ENCODE measurements at places on chromosomes 3 and 15.

DNA sequence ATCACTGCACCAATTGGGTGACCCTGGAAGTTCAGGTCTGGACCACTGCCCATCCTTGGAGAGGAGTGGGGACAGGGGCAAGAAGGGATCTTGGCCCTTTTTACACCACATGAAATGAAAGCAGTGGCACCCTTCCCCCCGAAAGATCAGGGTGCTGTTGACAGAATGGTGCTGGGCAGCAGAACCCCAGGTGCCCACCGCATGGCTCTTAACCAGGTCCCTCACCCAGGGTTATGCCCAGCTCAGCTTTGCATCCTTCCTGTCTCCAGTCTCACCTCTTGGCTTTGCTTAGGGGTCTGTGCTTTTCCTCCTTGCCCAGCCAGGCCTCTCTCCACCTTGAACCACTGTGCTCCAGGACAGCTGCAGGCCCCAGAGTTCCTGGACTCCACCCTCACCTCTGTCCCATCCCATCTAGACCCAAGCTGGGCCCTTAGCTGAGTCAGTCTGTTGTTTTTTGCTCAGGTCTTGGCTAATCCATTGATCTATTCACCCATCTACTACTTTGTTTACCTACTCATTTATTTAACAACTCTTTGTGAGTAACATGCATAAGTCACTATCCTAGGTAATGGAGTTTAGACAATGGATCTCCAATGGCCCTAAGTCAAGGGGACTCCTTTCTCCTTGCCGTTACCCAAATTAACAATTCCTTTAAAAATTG lies 77.1 kb upstream of the PRR23E start:
- no peak for DNase-seq

GRCh38 chr3:52685285-52685708 lies 416 bp downstream of the PBRM1 start:
- DNase-seq = peak; percentile 42

DNA sequence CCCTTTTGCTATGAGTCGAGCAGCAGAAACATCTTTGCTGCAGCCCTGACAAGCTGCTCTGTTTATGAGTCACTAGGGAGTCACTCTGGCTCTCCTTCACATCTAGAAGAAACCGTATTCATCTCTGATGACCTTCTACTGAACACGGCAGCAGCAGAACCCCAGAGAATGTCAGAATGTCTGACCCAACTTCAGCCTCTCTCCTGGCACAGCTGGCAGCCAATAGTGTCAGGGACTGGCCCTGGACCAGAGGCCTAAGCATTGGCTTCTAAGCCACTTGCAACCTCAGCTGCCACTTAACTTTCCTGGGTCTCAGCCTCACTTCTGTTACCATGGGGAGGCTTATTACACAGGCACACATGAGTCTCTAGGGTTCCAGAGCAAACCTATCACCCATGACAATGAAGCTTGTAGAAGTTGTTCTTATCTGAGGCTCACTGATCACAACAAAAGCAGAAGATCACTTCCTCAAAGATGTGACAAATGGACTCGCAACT lies 184.1 kb upstream of the TLE3 start:
- no peak for DNase-seq

DNA sequence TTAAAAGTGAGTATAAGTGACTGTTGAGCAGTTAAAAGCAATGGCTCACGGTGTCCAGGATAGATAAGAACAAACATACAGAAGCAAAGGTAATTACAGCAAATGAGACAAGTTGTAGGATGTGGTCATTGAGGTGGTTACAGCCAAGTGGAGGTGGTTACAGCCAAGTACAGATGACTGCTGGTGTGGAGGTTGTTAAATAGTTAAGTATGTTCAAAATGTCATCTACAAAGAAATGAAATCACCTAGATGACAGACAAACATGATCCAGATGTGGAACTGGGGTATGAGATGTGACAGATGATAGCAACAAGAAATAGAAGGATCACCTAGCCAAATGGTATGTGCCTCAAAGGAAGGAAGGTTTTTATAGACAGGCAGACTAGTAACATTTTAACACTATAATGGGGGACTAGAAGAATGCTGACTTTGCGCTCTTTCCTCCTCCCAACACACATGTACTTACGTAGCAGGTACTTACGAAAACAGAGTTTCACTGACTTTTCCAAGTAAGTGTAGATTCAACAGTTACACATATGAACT lies 6.8 kb upstream of the ANKRD28 start:
- DNase-seq = no peak

DNA sequence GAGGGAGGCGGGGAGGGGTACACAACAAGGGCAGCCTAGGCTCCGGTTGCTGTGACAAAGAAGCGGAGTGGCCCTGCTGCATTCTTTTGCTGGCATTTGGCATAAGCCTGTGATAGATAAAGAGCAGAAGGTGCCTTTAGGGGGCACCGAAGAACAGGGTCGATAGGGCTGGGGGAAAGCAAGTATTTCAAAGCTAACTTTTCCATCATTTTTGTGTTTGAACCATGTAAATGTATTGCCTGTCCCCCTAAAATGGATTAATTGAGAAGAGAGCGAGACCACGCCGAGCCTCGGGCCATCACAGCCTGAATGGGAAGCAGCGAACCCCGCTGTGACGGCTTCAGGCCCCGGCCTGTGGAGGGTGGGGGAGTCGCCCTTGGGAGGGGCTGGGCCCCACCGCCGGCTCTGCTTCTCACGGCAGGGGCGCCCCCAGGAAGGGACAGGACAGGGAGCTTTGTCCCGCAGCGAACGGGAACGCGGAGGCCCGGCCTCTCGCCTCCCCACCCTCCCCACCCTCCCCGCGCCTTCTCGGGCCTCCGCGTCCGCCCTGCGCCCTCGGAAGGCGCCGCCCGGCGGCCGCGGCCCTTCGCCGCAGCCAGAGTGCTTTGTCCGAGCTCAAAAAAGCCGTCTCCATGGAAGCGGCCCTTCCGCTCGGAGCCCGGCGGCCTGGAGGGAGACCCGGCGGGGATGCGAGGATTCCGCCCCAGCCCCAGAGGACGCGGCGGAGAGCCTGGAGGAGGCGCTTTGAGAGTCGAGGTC lies 32.4 kb upstream of the ALDH1L1 start:
- no peak for DNase-seq

DNA sequence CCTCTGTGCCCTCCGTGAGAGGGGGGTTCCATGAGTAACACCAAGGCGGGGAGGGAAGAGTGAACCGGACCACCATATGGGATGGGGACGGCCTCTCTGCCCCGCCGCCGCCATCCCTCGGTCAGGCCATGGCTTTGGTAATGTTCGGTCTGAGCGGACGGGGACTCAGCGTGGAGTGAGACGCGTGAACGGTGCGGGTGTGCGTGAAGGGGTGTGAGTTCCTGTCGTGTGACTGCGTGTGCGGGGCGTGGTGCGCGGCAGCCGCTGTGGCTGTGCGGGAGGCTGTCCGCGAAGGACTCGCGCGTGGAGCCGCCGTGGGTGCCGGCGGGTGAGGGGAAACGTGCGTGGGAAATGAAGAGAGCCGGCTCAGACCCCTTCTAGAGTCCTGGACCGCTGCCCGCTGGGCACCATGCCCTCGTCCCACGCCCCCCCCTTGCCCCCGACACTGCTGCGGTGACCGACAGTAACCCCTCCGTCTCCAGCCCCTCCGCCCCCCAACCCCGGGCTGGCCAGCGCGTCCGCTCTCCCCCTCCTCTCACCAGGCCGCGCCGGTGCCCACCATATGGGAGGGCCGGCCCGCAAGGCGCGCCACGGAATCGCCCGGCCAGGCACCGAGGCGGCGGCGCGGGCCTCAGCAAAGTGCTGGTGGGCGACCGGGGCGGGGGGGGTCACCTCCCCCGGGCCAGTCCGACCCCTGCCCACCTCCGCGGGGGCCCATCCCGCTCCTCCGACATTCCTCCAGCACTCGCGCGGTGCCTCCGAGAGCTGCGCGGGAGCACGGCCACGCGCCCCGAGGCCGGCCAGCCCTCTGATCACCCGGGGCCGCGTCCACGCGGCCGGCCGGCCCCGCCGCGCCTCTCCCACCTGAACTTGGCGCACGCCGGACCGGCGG lies 589 bp downstream of the KLF15 start:
- no peak for DNase-seq

- DNase-seq = no peak
Observed at GRCh38 chr3:177525987-177526712, 328.9 kb upstream of the TBL1XR1 start.

DNA sequence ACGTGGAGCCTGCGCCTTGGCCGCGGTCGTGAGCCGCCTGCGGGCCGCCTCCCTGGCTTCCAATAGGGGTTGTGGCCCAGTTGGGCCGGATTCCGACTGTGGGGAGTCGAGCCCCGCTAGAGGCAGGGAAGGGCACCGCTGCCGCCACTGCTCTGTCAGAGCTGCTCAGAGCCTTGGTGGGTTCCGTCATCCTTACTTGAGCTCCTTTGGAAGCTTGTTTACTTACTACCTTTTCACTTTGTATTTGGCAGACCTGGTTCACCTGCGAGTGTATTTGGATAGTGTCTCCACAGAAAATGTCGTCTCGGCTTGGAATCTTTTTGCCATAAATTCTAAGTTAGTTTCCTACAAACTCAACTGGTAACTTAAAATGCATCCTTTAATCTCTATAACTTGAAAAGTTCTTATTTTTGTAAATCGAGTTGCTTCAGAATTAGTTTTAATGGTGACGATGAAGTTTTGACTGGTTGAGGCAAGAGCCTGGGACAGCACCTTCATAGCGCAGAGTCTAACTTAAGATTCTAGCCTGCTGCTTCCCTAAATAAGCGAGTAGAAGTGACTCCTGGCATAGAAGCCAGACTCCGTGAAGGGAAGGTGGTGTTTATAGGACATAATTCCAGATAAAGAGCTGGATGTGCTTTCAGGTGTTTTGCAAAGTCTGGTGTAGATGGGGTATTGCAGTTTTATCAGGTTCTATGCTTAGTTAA lies 800 bp downstream of the DAG1 start:
- peak; percentile 7 for DNase-seq

DNA sequence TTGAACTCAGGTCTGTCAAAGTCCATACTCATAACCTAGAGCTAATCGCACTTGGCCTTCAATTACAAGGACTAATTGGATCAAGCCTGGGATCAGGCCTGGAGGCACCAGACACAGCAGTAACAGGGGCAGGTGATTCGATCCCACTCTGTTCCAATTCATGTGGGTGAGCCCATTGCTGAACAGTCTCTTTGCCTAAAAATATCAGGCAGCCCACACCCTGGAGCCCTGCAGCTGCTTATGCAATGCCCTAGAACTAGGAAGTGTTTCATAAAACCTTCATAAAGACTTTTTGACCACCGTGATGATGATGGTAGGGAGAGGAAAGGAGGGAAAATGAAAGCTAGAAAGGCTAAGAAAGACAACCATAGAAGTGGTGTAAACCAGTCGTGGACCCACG lies 47.8 kb upstream of the NEO1 start:
- DNase-seq = no peak

All from activated CD8-positive, alpha-beta memory T cell treated with anti-CD3 and anti-CD28 coated beads for 4 hours (primary cell).